ENCODE measurements at places on chromosomes 12 and 14. TPM values are rescaled to one million over a fixed set of nuclear protein-coding genes. Genes with fewer than 3 reads are reported as not detected.

The LRP1-AS gene
- not detected for total RNA-seq

The CLEC1A gene
- 2.8 TPM for total RNA-seq

The SFSWAP gene
- total RNA-seq: 52.7 TPM

The SDR9C7 gene
- not detected for total RNA-seq

The NXPH4 gene
- not detected for total RNA-seq

The IL22 gene
- total RNA-seq: not detected

Data from mucosa of descending colon (tissue), 3 donors.